Activated CD4-positive, alpha-beta T cell treated with anti-CD3 and anti-CD28 coated beads, Interleukin-2, amount 50 U/mL, for 1 hour (primary cell): ENCODE measurements at places on chromosomes 6 and 20.

DNA sequence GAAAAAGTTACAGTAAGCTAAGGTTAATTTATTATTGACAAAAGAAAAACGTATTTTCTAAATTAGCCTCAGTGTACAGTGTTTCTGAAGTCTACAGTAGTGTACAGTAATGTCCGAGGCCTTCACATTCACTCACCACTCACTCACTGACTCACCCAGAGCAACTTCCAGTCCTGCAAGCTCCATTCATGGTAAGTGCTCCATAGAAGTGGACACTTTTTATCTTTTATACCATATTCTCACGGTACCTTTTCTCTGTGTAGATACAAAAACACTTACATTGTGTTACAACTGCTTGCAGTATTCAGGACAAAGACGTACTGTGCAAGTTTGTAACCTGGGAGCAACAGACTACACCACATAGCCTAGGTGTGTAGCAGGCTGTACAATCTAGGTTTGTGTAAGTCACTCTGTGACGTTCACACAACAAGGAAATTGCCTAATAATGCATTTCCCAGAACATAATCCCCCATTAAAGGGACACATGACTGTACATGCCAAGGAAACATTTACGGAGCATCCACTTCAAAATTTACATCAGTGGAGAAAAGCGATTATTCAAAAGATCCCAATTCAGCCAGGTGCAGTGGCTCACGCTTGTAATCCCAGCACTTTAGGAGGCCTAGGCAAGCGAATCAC lies 133.4 kb downstream of the BANF2 start:
- no peak for DNase-seq

GRCh38 chr6:47520282-47520681 lies 42.7 kb downstream of the CD2AP start:
- DNase-seq: no peak

DNA sequence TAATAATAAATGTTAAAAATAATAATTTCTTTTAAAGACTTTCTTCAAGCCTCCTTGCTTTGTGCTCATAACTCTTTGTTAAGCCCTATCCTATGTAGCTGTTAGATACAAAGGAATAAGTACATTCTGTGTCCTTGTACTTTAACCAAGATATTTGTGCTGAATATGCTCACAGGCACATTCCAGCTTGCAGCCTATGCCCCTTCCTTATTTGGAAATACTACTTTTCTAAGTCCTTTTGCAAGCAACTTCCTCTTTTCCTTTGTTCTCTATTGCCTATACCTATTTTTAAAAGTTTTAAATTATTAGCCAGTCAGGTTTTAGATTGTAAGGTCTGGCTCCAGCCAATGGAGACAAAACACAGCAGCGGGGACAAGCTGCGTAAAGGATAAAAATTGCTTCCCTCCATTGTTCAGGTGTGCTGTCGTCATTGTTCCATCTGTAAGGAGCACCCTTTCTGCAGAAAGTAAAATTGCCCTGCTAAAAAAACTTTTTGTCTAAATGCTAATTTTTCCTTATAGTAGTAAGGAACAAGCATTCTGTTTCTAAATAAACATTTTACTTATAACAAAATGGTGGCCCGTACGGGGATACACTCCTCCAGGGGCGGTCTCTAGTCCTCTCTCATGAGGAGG lies 80.2 kb downstream of the SYTL3 start:
- no peak for DNase-seq

DNA sequence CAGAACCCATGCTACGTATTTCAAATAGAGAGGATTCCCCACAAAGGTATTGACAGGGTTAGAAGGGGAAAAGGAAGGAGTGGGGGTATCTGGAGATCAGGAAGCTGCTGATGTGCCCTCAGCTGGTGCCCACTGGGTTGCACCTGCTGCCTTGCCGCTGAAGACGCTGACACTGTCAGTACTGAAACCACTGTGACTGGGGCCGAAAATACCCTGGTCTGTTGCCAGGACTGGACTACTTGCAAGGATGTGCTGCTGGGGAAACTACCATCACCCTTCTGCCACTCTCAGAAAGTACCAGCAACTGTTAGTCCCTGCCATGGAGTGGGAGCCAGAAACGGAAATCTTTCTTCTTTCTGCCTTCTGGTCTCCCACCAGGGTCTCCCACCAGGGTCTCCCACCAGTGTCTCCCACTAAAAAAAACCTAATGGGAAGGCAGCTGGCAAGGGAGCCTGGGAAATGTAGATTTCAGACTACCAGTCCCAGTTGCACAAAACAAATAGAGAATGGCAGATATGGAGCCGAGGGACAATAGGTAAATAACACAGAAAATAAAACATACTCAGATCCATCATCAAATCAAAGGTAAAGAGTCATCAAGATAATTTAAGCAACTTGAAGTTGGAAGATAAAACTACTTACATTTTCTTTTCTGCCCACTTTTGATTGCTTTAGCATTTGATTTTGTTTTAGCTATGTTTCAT lies 204.8 kb downstream of the TPBG start:
- DNase-seq: no peak

- no peak for DNase-seq
Measured at GRCh38 chr6:151180330-151181048, 59.3 kb upstream of the AKAP12 start.

DNA sequence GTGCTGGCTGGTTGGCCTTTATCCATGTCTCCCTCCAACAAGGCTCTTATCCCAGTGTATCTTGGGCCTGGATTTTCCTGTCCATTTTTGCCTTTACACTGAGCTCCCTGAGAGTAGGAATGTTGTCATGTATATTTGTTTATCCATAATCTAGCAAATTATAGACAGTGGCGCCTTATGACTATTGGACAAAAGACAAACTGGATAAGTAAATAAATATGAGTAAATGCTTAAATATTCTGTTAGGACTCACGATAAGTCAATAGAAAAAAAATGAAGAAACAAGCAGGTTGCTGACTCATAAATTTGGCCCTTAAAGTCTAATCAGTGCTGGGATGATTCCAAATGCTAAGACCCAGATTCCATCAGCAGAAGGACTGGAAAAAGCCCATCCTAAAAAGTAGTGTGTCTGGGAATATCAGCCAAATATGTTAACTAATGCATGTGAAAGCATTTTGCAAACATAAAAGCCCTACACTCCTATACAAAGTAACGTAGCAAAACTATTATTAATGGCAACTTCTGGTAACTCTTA lies 55.0 kb upstream of the PCSK2 start:
- DNase-seq: no peak

GRCh38 chr6:121800047-121800446 lies 364.6 kb downstream of the GJA1 start:
- DNase-seq: no peak

- no peak for DNase-seq
Measured at GRCh38 chr6:134619077-134619476, 301.2 kb upstream of the SGK1 start.

DNA sequence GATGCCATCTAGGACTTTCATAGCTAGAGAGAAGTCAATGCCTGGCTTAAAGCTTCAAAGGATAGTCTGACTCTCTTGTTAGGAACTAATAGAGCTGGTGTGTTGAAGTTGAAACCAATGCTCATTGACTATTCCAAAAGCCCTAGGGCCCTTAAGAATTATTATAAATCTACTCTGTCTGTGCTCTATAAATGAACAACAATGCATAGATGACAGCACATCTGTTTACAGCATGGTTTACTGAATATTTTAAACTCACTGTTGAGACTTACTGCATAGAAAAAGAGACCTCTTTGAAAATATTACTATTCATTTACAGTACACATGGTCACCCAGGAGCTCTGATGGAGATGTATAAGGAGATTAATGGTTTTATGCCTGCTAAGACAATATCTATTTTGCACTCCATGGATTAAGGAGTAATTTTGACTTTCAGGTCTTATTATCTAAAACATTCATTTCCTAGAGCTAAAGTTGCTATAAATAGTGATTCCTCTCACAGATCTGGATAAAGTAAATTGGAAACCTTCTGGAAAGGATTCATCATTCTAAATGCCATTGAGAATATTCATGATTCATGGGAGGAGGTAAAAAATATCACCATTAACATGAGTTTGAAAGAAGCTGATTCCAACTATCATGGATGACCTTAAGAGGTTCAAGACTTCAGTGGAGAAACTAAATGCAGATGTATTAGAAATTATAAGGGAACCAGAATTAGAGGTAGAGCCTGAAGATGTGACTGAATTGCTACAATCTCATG lies 763.5 kb upstream of the MAP3K7 start:
- DNase-seq: no peak

GRCh38 chr6:21598674-21599023 lies 5.1 kb downstream of the SOX4 start:
- no peak for DNase-seq

- no peak for DNase-seq
Measured at GRCh38 chr6:148471624-148472159, 129.1 kb downstream of the SASH1 start.

GRCh38 chr6:2697291-2697690 lies 53.4 kb downstream of the MYLK4 start:
- no peak for DNase-seq

- no peak for DNase-seq
Measured at GRCh38 chr6:99099243-99099642, 151.5 kb upstream of the FBXL4 start.

GRCh38 chr6:149324428-149324827 lies 6.9 kb downstream of the TAB2 start:
- DNase-seq: no peak

DNA sequence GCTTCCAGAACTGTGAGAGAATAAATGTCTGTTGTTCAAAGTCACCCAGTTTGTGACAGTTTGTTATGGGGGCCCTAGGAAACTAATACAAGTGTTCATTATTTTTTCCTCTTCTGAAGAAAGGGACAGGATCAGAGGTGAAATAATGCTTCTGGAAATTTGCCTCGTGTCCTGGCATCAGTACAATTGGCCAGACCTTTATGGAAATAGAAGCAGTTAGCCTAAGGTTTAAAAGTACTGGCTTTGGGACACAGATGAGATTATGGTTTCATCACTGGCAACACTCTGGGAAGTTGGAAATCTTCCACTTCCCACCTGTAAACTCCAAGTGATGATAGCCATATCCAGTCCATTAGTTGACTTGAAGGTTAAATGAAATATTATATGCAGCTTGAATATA lies 88.7 kb downstream of the PLCB1 start:
- DNase-seq: no peak

- no peak for DNase-seq
Measured at GRCh38 chr6:43196337-43196736, 14.3 kb downstream of the CUL9 start.

- DNase-seq: no peak
Measured at GRCh38 chr6:36079601-36080000, 50.7 kb upstream of the MAPK13 start.

DNA sequence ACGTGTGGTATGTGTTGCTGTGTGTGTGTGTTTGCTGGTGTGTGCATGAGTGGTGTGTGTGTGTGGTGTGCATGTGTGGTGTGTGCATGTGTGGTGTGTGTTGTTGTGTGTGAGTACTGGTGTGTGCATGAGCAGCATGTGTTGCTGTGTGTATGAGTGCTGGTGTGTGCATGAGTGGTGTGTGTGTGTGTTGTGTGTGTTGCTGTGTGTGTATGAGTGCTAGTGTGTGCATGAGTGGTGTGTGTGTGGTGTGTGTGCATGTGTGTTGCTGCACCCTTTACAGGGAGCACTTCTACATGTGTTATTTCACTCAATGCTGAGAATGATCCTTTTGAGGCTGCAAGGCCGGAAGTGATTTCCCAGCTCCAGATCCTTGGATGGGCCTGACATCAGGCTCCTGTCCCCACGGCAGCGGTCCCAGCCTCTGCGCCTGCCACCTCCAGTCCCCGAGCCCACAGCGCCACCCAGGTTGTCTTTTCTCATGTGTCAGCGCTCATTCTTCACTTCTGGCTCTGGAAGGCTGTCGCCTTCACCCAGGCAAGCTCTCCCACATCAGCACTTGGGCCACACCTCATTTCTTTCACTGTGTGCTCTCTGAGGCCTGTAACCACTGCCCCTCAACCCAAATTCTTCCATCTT lies 2.6 kb downstream of the NPEPL1 start:
- no peak for DNase-seq

DNA sequence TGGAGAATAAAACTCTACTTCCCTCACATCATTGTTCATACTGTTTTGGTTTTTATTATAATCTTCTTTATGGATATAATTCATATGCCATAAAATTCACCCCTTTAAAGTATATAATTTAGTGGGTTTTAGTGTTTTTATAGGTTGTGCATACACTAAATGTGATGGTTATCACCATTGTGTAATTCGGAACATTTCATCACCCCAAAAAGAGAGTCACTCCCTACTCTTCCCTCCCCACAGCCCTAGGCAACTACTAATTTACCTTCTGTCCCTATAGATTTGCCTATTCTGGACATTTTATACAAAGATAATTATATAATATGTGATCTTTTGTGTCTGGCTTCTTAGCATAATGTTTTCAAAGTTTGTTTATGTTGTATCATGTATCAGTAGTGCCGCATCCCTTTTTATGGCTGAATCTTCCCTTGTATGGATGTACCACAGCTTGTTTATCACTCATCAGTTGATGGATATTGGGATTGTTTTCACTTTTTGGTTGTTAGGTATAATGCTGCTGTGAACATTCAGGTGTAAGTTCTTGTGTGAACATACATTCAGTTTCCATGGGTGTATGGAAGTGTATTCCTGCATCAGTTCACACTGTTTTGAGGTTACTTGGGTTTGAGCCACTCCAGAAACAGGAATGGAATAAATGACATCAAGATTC lies 4.2 kb downstream of the TM9SF4 start:
- DNase-seq: no peak

GRCh38 chr6:39330476-39330875 lies 8.0 kb upstream of the KCNK16 start:
- no peak for DNase-seq

- no peak for DNase-seq
Measured at GRCh38 chr6:91744566-91744965, 1157.7 kb upstream of the MAP3K7 start.

DNA sequence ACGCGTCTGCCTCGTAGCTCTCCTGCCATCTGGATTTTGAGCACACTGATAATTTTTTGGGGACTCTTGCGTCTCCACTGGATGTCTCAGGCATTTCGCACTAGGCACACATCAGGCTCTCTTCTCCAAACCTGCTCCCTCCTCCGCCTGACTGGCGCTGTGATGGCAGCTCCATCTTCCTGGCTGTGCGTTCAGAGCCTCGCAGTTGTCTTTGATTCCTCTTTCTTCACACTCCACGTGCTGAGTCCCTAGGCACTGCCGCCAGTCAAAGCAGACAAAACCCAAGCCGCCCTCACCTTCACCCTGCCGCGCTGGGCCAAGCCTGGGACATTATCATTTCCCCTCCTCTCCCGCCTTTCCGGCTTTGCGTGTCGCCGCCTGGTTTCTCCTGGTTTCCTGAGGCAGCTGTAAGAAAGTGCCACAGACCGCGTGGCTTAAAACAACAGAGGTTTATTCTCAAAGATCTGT lies 778 bp downstream of the PSMG4 start:
- peak; percentile 13 for DNase-seq

GRCh38 chr6:79070206-79070825 lies 7.7 kb downstream of the PHIP start:
- DNase-seq: no peak

DNA sequence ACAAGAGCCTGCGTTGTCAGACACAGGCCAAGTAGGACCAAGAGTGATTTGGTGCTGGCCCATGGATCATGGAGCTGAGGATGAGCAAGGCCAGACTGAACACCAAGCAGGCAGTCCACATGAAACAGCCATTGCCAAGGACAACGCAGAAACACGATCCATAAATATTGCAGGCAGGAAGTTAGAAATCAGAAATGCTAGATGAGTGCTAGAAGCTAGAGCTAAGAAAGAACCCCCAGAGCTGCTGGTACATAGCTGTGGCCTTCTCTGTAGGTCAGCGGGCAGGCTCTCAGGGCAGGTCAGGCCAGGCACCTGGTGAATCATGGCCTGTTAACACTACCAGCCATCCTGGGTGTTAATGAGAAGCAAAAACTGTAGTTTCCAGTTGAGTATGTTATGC lies 119.7 kb downstream of the ALDH8A1 start:
- no peak for DNase-seq
